ENCODE measurements at places on chromosomes 16 and 17.

GRCh38 chr17:42340691-42341127, 47.5 kb downstream of the STAT3 start:
- no peak for DNase-seq

DNA sequence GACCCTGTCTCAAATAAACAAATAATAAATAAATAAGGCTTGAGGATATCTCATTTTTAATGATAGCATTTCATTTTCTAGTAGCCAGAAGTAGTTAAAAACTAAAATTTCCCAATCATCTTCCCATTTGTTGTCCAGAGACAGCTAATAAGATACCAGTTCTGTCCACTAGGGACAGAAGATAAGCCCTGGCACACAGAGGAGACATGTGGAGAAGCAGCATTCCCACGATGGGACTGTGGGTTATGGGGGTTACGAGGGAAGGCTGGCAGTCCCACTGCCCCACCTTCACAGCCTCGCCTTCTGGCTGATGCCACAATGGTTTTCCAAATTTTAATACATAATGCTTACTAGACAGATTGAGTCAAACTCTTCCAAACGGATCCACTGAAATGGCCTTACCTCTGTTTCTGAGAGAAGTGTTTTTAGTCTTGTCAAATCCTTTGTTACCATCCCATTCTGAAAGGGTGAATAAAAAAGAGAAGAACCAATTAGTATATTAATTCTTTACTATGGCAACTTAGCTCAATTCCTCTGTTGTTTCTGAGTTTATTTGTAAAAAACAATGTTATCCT, 44.2 kb downstream of the HELZ start:
- no peak for DNase-seq

DNA sequence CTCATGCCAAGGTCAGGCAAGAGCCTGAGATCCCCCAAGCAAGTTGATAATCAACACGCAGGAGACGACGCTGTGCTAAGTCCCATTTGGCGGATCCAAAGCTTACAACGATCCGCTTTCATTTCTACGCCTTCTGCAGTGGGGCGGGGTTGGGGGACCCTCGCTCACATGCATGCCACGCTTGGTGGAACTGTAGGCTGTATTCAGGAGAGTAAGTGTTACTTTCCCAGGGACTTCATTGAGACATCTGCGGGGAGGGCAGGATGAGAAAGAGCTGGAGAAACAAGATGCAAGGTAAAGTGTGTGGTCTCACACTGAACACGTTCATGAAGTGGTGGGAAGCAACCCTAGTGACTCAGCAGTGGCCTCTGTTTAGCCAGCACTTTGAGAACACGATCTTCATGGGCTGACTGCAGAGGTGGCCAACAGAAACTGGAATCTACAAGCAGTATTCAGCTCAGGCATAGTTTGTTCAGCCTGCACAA, 100.5 kb downstream of the XYLT1 start:
- no peak for DNase-seq

- DNase-seq: no peak
Measured at GRCh38 chr16:11211977-11212797, 43.8 kb downstream of the SOCS1 start.

DNA sequence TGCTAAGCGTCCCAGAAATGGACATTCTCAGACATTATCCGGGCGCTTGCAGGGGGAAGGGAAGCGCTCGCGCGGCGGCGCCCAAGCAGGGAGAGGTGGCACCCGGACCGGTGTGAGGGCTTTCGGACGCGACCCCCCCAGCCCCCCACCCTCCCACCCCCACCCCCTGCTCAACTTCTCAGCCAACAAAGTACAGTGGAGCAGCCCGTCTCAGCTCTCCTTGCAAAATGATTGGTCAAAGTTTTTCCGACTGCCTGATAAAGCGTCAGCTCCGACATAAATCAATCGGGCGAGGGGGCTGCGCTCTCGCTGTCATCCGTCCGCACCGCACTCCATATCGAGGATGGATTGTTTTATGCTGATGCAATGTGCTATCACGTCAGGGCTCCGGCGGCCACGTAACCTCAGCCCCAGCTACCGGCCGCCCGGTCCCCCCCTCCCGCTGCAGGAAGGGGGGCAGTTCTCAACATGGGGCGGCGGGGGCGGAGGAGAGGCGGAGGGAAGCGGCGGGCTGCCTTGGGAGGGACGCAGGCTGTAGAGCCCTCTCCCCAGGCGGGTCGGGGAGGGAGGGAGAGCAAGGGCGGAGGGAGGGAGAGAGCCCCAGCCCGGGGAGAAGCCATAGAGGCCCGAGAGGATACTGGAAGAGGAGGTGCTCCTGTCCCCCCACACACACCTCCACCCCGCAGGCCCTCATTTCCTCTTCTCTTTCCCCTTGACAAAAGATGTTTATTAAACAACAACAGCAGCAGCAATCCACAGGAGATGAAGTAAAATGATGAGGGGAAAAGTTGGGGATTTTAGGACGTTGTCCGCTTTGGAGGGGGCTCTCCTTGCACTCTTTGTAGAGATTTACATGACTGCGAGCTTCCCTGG, at the start of gene HOXB9:
Gene HOXB9 (minus strand): TSS at position 114 of the 873 bp plus-strand sequence. CDS start 89 bp downstream, at position 25.
- no peak for DNase-seq

DNA sequence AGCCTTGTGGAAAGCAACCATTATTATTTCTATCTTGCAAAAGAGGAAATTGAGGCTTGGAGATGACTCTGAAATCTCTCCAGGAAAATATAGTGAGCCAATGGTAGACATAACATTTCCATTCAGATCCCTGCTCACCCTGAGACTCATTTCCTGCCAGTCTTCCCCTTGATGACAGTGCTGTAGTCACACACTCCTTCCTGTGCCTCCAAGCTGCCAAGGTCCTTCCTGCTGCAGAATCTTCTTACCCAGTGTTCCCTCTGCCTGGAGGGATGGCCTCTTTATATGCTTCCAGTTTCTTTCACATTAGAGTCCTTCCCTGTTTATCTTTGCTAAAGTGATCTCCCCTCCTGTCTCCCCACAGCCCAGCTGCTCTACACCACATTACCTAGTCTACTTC, 648.1 kb downstream of the TOX3 start:
- DNase-seq: no peak

DNA sequence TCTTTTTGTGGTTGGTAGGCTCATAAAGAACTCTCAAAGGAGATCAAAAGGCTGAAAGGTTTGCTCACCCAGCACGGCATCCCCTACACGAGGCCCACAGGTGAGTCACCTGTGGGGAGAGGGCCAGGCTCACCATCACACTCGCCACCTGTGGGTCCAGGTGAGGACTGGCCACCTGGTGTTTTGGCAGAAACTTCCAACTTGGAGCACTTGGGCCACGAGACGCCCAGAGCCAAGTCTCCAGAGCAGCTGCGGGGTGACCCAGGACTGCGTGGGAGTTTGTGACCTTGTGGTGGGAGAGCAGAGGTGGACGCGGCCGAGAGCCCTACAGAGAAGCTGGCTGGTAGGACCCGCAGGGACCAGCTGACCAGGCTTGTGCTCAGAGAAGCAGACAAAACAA, 11.1 kb downstream of the GNPTG start:
- DNase-seq: no peak

- DNase-seq: peak; percentile 91
Measured at GRCh38 chr17:58303971-58304749, 23.4 kb upstream of the MPO start.

- DNase-seq: no peak
Measured at GRCh38 chr17:64107500-64108236, 22.3 kb downstream of the ERN1 start.

DNA sequence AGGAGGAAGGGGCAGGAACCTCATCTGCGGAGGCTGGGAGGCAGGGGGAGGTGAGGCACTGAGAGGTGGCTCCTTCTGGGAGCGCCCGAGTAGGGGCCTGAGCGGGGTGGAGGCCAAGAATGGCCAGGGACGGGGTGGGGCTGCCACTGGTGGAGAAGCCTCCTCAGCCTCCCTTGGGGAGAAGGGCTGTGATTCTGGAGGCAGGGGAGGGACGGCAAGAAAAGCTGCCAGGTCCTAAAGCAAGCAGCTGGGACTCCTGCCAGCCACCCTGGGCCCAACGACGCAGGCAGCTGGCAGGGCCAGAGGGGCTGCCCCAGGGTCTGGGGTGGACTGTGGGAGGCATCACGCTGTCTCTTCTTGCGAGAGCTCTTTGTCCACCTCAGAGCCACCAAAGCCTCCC, 12.7 kb upstream of the MLKL start:
- no peak for DNase-seq

DNA sequence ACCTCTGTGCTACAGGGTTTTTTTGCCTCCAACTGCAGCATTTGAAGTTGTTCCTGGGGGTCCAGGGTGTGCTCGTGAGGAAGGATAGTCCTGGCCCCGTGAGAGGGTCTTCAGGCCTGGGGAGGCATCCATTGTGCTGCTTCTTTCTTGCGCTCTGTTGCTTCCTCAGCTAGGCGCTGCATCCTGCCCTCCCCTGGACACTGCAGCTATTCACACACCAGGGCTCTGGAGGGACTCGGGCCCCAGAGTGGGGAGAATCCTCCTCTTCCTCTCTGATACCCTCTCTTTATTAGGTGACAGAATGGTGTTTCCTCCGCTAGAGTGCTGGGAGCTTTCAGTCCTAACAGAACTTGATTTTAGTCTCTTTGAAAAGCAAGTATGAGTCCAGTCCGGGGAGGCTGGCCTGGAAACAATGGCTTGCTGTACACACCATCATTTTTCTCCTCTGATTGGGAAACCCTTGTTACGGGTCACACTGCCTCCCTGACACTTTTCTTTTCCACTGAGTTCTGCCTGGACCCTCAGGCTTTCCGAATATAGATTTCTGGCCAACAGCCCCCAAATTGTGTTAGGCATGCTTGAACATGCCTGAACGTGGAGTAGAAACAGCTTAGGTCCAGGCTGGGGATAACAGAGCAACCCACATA, 81.4 kb upstream of the ELAC2 start:
- no peak for DNase-seq

DNA sequence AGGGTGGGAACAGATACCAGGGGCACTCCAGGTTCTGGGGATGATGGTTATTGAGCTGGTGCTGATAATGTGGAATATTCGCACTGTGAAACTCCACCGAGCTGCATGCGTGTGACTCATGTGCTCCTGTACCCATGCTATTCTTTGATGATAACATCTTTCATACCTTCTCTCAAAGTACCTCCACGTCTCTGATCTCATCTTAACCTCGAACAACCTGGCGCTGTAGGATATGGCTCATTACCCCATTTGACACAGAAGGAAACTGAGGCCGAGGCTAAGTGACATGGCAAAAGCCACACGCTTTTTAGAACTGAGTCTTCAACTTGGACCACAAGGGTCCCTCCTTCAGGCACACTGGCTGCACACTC, 30.2 kb upstream of the MRPS23 start:
- no peak for DNase-seq

DNA sequence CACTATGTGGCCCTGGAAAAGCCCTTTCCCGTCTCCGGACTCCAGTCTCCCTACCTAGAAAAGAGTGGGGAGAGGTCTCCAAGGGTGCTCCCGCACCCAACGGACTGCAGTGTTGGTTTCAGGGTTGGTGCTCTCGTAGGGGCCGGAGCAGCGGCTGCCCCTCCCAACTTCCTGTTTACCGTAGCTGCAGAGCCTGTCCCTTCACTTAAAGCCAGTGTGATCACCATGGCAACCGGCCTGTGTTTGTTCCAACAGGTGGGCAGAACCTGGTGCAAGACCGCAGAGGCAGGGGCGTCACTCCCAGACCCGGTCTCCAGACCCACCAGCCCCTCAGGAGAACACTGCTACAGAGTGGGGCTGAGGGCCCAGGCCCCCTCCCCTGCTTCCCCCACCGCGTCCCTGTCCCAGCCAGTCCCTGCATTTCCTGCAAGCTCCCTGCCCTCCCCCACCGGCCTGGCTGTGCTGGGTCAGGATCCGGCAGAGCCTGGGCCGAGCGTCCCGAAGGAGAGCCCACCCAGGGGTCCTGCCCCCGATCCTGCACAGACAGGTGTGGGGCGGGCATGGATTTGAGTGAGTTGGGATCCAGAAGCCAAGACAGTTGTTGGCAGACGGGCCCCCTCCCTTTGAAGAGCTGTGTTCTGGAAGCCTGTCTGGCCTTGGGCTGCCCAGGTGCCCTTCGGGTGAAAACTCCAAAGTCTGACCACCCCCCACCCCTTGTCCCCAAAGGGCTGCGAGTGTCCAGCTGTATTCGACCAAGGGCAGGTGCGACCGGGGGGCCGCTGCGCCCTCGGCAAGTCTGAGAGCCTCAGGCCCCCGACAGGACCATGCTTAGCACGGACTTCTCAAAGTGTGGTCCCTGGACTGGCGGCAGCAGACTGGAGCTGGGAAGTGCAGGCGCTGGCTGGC, 1.5 kb upstream of the BAIAP3 start:
- peak; percentile 96 for DNase-seq

DNA sequence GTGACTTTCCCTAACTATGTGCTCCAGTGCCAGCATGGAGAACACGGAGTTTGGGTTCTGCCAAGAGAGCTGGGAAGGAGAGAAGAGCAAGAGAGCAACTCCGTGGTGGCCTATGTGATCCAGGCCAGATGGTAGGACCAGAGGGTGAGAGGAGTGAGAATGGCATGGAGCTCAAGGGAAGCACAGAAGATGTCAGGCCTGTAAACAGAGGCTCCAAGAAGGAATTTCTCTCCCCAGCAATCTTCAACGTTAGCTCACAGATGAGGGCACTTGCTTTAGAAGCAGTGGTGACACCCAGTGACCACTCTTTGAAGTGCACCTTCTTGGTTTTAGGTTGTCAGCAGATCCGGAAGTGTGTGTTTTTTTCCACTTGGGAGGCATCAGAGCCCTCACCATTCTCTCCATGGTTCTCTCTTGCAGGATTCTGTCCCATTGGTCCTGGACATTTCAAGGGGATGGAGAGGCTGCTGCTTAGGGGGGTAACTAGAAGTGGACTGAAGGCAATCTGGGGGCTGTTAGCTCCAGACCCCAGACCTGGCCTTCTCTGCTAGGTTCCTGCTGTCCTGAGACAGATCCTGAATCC, 18.1 kb upstream of the TMEM98 start:
- DNase-seq: peak; percentile 70

GRCh38 chr17:39147221-39148185, 3.9 kb downstream of the PLXDC1 start:
- DNase-seq: no peak

GRCh38 chr17:13581925-13582324, 19.8 kb downstream of the HS3ST3A1 start:
- DNase-seq: no peak

DNA sequence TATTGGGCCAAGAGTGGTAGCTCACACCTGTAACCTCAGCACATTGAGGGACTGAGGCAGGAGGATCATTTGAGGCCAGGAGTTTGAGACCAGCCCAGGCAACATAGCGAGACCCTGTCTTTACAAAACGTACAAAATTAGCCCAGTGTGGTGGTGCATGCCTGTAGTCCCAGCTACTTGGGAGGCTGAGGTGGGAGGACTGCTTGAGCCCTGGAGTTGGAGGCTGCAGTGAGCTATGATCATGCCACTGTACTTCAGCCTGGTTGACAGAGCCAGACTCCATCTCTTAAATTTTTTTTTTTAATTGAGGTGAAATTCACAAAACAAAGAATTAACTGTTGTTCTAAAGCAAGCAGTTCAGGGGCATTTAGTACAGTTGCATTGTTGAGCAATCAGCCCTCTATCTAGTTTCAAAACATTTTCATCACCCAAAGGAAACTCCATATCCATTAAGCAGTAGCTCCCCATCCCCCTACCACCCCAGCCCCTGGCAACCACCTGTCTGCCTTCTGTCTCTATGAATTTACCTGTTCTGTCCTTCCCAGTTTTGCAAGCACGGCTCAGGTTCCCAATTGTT, 15.6 kb downstream of the SNX29 start:
- DNase-seq: no peak
